ENCODE measurements at places on chromosomes 2 and 18.

DNA sequence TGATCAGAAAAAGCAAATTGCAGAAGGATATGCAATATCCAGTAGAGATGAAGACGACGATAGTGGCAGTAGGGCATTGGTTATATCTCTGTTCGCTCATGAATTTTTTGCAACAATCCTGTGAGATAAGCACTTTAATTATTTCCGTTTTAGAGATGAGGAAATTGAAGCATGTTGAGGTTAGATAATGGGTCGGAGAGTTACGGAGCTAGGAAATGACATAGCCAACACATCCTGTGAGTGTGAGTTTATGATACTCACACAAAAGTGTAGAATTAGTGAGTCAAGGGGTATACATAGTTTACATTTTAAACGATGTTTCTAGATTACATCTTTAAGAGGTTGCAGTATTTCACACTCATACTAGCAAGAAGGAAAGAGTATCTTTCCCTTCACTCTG, 123.1 kb upstream of the ARL4C start:
- no peak for DNase-seq

- DNase-seq: no peak
Observed at GRCh38 chr2:73685764-73686438, 43.7 kb upstream of the NAT8 start.

DNA sequence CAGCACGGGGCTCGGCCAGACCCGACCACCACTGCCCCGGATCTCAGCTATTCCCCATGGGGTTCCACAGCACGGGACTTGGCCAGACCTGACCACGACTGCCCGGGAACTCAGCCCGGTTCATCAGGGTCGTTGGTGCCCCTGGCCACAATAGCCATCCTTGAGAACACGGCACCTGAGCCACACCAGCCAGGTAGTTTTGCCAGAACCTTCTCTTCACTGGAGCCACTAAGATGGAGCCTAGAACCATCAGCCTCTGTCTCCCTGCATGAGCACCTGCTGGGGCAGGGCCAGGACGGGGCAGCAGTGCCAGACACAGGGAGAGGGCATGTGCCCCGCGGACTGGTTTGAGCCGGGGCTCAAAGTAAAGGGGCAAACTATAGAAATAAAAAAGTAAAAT, 11.4 kb upstream of the KCNG2 start:
- no peak for DNase-seq

GRCh38 chr18:10840743-10841142, 308.6 kb downstream of the PIEZO2 start:
- no peak for DNase-seq

DNA sequence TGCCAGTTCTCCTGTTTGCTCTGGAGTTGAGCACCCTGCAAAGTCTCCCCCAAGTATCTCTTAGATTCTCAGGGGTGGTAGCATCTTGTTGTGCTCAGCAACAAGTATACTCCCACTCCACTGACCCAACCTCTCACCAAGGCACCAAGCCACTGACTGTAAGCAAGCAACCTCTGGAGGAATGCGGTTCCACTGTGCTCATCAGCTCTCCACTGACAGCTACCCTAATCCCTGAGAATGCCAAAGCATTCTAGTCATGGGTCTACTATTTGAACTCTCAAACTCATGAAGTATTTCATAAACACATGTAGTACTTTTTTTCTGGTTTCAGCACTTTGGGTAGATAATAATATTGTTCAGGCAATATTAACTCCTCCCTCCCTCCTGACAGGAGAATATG, 170.0 kb downstream of the EPHA4 start:
- DNase-seq: peak; percentile 40

DNA sequence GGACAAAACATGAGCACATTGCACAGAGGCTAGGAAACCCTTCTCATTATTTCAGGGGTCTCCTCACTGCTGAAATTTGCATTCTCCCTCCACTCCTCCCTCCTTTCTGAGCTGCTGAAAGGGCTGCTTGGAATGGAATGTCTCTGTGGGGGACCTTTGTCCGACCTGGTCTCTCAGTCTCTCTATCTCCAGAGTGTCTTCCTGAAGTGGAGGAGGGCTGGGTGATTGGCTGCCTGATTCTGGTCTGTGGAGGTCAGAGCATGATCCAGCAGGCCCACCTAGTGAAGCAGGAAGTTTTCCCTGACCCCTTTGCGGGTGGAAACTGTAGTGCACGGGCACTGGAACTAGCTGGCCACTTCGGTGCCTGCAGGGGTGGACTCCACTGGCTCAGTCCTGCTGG, 560.5 kb upstream of the HS6ST1 start:
- no peak for DNase-seq

- no peak for DNase-seq
Observed at GRCh38 chr18:59547581-59548182, 149.5 kb downstream of the CCBE1 start.

- DNase-seq: no peak
Observed at GRCh38 chr2:237529452-237530402, 36.6 kb upstream of the PRLH start.

GRCh38 chr2:28870146-28870891, at the start of gene TRMT61B:
TRMT61B (minus strand) TSS chr2:28870309; CDS start chr2:28870277, 32 bp downstream.
- peak; percentile 90 for DNase-seq

- no peak for DNase-seq
Observed at GRCh38 chr18:13477147-13477683, 249.1 kb downstream of the FAM210A start.

DNA sequence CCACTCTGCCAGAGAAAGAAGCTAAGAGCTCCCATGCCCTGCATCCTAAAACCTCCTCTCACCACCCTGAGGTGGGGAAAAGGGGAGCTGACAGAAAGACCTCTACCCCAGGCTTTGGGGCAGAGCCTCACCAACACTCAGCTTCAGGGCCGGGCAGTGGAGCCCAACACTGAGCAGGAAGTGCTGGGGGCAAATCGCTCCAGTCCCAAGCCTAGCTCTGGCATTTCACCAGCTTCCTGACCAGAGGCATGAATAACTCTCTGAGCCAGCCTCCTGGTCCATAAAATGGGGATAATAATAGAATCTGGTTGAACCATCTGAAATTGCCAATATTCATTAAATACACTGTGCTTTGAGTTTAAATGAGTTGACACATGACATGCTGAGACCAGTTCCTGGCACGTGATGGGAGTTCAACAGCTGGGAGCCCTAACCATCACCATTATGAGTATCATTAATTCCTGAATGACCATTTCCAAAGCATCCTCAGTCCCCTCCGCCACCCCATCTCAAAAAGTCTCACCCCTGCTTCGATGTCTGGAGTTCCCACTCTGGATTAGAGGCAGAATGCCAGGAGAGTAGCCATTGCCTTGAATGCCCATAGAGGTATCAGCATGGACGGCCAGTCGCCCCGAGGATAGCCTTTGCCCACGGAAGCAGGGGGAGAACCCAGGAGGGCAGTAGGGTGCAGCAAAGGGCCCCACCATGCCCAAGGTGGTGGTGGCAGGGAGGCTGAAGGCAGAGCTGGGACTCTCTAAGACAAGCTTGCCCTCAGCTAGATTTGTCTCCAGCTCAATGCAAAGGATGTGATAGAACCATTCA, 153.4 kb downstream of the TNS1 start:
- DNase-seq: no peak

DNA sequence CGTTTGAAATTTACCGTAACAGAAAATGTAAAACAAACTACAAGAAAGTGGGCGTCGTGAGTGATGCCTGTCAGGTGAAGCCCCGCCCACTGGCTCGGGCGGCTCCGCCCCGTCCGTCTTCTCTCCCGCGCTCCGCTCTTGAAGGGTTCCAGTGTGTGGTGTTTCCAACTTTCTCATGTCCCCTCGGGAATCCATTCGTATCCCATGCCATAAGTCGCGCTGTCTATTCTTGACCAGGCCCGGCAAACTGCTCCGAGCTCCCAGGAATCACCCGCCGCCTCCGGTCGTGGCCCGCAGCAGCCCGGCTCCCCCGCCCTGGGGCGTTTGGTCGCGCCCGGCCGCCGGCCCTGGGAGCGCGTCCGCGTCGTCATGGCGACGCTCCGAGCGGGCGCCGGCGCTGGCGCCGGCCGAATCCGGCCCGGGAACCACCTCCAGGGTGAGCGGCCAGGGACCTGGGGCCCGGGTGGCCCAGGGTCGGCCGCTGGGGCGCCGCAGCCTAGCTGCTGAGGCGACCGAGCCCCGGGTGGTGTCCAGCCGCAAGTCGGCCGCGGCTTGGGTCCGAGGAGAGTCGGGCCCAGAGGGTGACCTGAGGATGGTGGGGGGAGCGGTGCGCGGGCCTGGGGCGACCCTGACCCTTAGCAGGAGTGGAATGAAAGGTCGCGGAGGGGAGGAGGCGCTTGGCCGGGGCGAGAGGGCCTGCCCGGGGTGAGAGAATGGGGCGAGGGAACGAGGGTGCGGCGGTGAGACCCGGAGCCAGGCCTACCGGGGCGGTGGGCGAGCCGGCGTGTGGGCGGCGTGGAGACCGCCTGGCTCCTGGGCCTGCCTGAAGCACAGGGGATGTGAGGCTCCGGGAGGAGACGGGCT, at the start of gene CFAP221:
TSS of gene CFAP221 (plus strand) at position 375 of the 864 bp plus-strand sequence. CDS start 1,683 bp downstream, outside the sequence.
- DNase-seq: peak; percentile 31

DNA sequence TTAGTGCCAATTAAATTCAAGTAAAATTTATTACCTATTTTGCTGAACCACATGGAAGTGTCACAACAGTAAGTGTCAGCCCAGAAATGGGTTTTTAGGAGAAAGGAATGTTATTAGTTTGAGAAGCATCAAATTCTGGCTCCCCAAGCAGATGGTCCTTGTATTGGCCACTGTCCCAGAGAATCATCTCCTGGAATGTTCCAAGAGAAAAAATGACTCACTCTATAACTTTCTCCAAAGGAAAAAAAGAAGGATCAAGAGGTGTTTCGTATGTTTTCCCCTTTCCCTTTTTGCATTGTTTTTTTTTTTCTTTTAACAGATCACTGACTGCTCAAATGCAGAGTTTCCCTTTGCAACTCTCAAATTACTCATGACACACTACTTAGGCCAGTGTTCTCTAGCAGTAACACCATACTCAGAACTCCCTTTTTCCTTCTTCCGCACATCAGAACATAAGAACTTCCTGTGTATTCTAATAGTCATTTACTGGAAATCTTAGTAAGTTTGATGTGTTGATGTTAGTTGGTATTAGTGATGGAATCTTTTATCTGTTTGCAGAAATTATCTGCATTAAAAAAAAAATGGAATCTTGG, 390.3 kb downstream of the GPD2 start:
- DNase-seq: no peak

DNA sequence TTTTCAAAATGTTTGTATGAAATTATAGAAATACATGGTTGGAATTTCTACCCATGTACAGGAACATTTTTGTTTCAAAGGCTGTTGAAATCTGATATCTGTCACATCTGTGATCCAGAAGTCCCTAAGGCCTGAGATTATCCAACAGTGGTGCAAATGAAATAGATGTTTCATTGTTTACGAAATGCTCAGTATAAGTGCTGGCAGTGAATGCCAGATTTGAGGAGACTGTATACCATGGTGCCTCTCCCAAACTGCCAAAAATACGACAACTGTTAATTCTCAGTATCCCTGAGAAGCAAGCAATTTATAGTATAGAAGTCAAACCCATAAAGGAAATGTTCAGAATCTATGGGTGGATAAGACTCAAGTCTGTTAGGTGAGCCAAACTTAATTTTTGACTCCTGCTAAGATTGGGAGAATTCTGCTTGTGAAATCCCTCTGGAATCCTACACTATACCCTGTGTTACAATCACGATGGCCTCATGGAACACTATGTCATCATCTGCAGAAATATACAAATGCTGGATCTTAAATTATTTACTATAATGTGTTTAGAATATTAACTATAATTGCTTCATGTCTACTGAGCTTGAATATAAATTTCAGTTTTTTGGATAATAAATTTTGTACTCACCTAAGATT, 71.2 kb upstream of the DOCK10 start:
- DNase-seq: no peak

DNA sequence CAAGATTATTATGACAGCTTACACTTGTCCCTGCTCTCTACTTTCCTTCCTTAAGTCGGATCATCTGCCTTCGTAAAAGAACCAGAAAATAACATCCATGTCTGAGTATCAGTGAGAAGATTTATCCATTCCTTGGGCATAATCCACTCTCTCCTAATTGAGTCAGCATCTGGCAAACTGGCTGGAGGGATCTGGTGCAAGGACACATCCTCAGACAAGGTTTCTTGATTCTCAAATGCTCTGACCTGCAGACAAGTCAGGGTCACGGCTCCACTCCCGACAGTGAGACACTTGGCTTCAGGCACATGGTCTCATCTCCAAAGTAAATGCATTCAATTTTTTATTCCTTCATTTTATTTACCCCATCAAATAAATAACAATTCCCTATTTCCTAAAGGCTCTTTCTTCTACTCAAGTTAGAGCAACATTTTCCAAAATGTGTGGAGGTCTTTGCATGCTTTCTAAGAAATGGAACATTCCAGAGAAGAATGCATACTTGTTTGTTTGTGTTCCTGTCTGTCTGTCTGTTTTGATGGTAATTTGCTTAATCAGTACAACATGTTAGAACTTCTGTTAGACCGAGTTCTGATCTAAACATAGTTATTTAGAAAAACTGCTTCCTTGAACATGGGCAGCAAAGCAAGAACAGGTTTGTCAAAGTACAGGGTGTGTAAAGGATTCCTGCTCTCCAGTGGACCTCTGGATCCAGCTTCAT, 246.9 kb downstream of the IRS1 start:
- no peak for DNase-seq

DNA sequence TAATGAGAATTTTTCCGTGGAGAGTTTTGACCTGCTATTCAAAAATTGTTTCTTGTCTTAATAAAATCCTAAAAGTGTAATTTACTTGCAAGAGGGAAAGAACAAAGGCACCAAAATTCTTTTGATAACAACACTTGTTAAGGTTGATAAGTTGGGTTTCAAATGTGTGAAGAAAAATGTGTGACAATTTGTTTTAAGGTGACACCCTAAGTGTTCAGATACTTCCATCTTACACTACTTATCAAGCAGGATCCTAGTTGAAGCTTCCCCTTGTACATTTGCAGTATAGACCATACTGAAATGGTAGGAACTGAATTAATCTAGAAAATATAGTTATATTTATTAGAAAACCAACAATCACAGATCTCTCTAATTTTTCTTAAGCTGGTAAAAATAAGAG, 204.6 kb downstream of the ARHGAP15 start:
- DNase-seq: no peak

- no peak for DNase-seq
Observed at GRCh38 chr2:10344105-10345066, 41.7 kb downstream of the HPCAL1 start.

DNA sequence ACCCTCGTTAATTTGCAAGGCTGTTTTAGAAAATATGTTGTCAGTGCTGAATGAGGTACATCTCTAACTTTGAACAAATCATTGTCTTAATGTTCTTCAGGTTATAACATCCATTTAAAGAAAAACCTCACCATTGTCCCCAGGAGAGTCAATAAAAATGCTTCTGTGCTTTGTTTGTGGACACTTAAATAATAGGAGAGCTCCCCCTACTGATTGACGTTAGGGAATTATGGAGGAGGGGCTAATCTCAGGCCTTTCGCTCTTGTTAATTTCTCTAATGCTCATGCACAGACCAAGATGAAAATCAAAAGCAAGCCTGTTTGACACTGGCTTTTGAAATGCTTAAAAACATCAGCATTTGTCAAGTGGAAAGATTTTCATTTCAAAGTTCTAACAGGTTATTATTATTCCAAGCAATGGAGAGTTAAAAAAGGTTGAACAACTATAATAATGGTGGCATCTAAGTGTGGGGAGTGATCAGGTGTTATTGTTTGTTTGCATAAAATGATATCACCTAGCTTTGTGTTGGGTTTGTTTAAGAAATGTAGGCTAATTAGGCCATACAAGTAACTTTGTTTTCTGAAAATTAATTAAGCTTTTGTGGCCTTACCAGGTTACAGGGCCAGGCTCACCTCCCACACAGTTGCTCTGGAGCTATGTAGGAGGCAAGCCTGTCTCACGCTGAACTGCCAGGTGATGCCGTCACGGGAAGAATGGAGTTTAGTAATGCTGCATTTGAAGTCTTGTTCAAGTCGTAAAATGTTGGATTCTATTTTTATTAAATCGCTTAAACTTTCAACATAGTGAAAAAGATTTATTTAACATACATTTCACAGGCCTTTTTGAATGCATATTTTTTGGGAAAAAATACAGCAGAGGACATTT, 51.7 kb upstream of the SMIM21 start:
- DNase-seq: peak; percentile 6
